ENCODE measurements at places on chromosomes 6 and 20.

GRCh38 chr6:47352194-47352920 is 42.7 kb upstream of the TNFRSF21 start:
- no peak for DNase-seq

- no peak for DNase-seq
Observed at GRCh38 chr6:36277946-36278470, 8.1 kb downstream of the PNPLA1 start.

- no peak for DNase-seq
Observed at GRCh38 chr6:63740709-63741108, 105.1 kb downstream of the PHF3 start.

- no peak for DNase-seq
Observed at GRCh38 chr6:18595774-18596530, 208.8 kb downstream of the RNF144B start.

DNA sequence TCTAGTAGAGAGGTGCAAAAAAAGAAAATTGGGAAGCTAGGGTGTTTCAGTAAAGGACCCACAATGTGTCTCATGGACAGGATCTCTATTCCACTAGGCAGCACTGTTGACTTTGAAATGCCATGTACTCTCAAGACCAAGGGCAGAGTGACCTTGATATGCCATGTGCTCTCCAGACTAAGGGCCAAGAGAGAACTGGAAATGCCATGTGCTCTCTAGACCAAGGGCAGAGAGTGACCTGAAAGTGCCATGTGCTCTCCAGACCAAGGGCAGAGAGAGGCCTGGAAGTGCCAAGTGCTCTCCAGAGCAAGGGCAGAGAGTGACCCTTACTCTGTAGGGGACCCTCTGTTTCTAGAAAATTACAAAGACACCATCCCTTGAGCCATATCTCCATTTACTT is 49.3 kb upstream of the HTR1B start:
- DNase-seq, result no peak

DNA sequence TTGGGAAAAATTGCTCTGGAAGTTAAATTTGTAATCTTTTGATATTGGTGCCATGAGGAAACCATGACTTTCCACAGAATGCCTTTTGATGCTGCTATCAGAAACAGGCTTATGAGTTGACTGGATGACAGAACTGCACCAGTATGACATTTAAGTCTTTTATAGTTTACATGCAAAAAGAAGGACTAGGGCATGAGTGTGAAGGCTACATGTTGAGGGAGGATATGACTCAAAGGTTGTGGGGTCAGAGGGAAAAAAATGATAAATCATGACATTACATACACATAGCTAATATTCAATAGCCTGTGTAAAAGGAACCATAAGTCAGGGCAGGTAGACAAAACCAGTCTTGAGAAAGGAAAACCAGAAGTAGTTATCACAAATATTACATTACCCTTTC is 182.2 kb downstream of the COL12A1 start:
- no peak for DNase-seq

DNA sequence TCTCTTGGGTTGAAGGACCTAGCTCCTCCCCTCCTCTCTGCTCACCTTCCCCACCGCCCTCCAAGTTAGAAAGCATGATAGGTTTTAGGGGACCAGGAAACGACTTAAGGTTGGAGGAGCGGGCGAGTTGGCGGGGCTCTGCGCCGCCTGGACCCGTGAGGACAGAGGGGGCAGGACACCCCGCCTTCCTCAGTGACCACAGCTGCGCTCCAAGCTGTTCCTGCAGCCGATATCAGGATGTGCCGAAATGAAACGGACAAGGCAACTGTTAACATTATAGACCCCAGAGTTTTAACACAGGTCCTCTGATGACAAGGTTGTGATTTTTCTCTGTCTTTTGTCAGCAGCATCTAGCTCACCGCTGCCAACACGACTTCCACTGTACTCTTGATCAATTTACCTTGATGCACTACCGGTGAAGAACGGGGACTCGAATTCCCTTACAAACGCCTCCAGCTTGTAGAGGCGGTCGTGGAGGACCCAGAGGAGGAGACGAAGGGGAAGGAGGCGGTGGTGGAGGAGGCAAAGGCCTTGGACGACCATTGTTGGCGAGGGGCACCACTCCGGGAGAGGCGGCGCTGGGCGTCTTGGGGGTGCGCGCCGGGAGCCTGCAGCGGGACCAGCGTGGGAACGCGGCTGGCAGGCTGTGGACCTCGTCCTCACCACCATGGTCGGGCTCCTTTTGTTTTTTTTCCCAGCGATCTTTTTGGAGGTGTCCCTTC is at the start of gene GRM1:
TSS of gene GRM1 (plus strand) at position 212 of the 722 bp plus-strand sequence. CDS start at position 668, 456 bp downstream.
- no peak for DNase-seq

DNA sequence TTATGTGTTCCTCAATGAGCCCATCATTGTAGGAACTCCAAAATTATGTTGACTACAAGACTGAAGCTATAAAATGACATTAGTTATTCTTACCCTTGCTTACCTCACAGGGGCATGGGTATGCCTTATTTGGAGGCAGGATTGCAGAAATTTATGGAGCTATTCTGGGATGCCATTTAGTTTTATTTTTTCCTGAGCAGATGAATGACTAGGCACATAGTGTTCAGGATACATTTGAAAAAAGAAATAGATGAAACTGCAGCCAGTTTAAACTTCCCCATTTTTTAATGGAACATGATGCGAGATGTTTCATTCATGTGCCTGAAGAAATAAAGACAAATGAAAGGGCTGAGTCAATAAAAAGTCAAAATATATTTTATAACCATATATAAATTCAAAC is 399.2 kb upstream of the JAG1 start:
- no peak for DNase-seq

- no peak for DNase-seq
Observed at GRCh38 chr20:8298426-8299043, 166.5 kb downstream of the PLCB1 start.

DNA sequence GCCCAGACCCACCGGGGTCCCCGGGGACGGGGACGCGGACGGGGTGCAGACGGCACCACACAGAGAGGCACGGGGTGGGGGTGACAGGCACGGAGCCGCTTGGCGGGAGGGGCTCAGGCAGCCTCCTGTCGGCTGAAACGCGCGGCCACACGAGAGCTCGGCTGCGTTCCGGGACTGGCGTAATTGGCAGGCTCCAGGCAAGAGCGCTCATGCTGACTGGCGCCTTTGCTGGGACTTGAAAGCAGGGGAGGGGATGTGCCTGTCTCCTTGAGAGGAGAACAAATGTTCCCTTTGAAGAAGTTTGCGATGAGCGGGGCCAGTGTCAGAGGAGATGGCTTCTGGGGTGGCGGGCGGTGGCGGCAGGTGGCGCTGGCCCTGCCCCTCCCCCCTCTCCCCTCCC is 25.8 kb downstream of the BHLHE23 start:
- peak; percentile 10 for DNase-seq

DNA sequence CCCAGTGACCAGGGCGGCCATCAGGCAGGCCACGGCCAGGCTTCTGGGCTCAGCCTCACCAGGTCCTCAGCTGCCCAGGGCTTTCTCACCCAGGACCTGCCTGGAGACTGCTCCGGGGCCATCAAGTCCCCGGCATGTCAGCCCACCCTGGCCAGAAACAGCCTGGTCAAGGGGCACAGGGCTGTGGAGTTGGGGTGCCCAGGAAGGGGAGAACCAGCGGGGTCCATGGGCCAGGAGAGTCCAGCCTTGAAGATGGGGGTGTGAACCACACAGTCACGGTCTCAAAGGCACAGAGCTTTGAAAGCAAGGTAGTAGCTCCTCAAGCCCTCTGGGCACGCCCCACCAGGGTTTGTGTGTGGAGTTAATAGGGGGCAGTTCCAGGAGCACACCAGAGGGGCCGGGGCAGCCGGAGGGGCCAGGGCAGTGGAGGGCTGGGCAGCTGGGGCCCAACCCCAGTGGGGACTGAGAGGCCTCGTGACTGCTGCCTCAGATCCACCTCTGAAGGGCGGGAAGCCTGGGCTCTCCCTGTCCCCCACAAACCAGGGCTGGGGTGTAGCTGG is 48.0 kb upstream of the BHLHE23 start:
- DNase-seq, result no peak

DNA sequence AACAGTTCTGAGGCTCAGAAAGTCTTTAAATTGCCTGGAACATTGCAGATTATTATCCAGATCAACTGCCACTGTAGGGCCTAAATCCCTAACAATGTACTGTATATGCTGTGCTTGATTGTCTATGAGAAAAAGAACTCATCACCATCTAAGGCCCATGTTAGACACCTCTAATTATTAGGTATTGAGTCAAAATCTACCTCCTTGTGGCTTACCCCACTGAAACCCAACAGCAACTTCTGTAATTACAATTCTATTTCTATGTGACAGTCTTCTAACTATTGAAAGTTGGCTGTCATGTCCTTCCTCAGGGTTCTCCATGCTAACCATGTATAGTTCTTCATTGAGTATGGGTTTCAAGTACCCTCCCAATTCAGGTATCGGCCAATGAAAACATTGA is 13.9 kb downstream of the MCM9 start:
- DNase-seq, result no peak

- DNase-seq, result no peak
Observed at GRCh38 chr6:3001773-3002293, 2.1 kb downstream of the NQO2 start.

GRCh38 chr20:11376998-11377397 is 540.7 kb upstream of the BTBD3 start:
- DNase-seq, result no peak

DNA sequence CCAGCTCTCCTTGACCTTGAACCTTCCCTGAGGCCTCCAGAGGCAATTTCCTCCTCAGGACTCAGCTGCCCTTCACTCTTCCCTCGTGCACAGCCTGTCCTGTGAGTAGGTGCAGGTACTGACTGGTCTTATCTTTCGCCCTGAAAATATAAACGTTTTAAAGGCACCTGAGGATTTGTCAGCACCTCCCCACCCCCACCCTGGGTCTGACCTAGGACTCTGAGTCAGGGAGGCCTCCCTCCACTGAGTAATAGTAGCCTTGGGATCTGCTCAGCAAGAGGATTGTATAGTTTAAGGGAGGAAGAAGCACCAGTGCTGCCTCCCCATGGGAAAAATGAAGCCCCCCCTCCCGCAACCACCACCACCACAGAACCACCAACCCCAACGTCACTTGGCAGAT is 54.6 kb downstream of the PPARD start:
- DNase-seq, result no peak

DNA sequence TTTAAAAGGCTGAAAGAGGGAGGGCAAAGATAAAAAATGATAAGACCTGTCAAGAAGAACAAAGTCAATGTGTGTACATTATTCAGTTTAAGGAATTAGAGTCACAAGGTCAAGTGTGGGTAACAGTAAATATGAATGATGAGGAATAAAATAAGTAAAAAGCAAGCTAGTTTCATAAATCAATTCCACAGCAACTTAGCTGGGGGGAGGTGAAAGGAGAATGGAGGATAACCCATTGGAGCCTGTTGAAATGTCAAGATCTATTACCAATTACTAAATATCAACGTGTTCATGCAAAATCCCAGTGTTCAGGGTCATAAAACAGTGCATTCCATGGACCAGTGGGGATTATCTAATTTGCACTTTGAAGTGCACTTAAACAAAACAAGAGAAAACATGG is 242.9 kb downstream of the TBX18 start:
- no peak for DNase-seq

DNA sequence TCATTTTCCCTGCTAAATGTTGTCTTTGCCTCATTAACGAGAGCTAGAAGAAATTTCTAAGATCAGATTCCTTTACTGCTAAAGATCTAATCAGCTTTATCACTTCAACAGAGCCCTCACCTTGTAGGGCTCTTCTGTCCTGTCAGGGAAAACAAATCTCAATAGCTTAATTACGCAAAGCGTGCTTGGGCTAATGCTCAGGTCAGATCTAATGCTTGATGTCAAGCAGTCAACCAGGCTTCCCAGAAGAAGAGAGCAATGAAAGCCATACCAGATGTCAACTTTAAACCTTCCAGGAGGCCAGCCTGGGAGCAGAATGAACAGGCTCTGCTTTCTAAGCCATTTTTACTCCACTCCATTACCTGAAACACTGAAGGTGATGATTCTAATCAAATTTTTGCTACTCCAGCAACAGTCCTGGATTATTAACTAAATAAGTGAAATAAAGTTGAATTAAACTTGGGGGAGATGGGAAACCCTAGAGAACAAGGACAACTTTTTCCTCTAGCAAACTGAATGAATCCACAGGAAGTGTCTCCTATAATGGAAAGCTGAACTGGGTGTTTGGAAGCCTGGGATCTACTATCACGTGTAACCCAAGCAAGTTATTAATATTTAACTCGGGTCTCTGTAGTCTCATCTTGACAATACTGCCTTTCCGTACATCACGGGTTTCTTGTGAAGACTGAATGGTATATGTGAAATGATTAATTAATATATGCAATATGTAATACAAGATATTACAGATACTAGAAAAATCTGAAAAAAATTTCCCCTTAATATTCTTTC is 273.7 kb downstream of the PTPRK start:
- no peak for DNase-seq

- DNase-seq, result peak; percentile 60
Observed at GRCh38 chr6:89610149-89610642, 28.4 kb downstream of the LYRM2 start.

- DNase-seq, result no peak
Observed at GRCh38 chr6:118771253-118771652, 119.9 kb upstream of the CEP85L start.

DNA sequence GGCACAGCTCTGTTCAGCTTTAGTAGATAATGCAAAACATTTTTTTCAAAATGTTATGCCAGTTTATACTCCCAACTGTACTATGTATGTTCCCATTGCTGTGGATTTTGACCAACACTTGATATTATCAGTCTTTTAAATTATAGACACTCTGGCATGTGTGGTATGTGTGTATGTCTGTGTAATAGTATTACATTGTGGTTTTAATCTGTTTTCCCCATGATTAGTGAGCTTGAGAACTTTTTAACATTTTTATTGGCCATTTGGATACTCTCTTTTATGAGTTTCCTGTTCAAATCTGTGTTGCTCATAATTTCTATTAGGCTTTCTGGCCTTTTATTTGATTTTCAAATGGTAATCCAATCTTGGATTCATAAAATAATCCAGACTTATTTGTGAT is 69.2 kb upstream of the TXNDC5 start:
- DNase-seq, result no peak

DNA sequence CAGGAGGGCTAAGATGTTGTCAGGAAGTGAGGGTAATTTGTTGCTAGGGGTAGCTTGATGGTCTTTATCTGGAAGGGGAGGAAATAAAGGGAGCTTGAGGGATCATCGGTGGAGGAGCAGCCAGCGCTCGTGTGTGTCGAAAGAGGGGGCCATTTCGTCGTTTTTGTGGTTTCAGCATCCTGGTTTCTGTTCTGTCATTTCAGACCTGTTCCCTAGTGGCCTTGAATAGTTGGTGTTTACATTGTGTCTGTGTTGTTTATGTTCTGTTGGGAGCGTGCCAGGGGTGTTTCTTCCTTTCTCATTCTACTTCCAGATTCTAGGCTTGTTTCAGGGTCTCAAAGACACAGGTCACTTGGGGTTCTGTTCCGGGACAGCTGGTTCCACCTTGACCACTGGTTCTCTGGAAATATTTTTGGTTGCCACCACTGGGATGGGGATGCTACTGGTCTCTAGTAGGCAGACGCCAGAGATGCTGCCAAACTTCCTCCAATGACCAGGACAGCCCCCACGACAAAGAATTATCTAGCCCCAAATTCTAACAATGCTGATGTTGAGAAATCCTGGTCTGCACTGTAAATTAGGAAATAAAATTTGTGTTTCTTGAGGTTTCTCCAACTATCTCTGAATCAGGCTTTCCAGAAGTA is 113.9 kb upstream of the NAA20 start:
- no peak for DNase-seq

- no peak for DNase-seq
Observed at GRCh38 chr20:531608-532007, 12.0 kb downstream of the CSNK2A1 start.

GRCh38 chr6:125987026-125987617 is 782 bp downstream of the TRMT11 start:
- no peak for DNase-seq

All from activated T-helper 1 cell treated with Interleukin-2 at 50 U/mL for 16 hours (primary cell).